Colonic mucosa (tissue), 4 donors: ENCODE measurements at places on chromosomes 12 and 14.

- no peak for DNase-seq
These were observed 39.6 kb upstream of the CPM start for GRCh38 chr12:68972595-68972994.

GRCh38 chr14:89140326-89140725, 276.7 kb downstream of the FOXN3 start:
- no peak for DNase-seq

- DNase-seq = peak; percentile 35
These were observed 13.3 kb upstream of the OAS3 start for GRCh38 chr12:112924986-112925385.

- no peak for DNase-seq
These were observed 157.4 kb downstream of the EFCAB11 start for GRCh38 chr14:89797148-89797547.

GRCh38 chr14:56145965-56146364, 27.8 kb downstream of the PELI2 start:
- DNase-seq = no peak

GRCh38 chr14:69055999-69056788, 77.1 kb upstream of the ACTN1 start:
- DNase-seq = no peak

DNA sequence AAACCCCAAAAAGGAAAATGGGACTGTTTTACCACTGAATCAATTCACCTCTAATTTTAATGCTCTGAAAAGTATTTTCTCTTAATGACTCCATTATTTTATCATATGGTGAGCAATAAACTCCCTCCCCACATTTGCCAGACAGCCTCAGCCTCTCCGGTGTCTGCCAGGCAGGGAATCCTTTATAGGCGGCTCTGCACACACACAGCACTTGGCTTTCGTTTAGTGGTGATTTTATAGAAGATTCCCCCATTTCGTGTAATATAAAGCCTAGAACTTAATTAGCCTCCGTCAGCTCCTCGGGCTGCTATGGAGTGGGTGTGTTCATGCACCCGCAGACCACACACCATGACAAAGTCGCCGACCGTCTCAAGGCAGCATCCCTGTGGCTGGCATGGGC, 10.1 kb upstream of the C14orf180 start:
- DNase-seq = no peak

DNA sequence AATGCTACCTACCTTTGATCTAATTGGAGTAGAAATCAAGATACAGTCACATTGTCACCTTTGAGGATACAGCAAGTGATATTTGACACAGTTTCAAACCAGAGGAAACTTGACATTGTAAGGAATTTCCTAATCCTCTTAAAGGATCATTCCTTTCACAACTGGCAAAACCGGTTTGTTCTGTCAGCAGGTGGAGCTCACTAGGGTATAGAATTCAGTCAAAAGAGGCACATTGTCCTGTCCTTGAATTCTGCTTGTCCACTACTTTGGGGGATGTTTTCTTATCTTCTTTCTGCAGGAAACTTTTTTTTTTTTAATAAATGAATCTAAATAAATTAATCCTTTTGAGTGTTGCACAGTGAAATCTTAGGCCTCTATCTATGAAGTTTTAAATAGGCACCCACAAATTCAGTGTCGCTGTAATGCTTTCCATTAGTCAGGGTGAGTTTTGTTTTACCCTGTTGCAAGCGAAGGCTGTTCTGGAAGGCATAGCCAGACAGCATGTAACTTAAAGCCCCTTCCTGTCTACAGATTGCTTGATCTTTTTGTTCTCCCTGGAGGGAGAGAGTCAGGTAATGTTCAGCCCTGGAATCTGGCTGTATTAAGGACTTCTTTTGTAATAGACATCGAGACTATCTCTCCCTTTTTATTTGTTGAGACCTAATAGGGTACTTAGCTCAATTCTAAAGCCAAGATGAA, 285.0 kb upstream of the RGS6 start:
- DNase-seq = peak; percentile 66

- no peak for DNase-seq
These were observed 69.7 kb downstream of the SEC23A start for GRCh38 chr14:39033371-39033770.

- DNase-seq = no peak
These were observed 492.5 kb downstream of the NAV3 start for GRCh38 chr12:78323226-78323625.

GRCh38 chr12:72075401-72075800, 136.8 kb downstream of the TPH2 start:
- DNase-seq = no peak

DNA sequence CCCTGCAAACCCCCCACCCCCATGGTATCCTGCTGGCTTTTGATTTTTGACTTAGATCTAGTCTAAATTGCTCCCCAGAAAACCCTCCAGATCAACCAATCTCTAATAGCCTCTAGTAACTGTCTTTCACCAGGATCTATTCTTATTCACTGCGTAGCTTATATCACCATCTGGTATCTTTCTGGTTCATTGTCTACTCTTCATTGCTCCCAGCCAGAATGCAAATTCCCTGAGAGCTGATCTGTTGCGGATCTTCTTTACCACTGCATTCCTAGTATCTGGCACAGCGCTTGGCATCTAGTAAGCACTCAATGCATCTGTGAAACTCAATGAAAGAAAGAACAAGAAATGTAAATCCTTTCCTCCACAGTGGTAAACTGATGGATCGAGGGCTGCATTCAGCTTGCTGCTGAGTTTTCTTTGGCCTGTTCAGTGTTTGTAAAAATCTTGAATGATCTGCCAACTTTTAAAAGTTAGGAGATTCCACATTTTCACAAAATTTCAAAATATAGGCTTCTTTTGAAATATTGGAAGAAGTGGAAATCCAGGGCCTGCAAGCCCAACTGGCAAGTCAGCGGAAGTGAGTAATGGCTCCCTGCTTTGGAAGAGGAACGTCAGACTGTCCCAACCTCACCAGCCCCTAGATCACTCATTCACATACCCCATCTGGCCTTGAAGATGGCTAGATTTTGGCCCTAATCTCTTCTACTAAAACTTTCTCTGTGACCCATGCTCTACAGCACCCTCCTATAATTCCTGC, 274.2 kb downstream of the SSPN start:
- DNase-seq = no peak

- no peak for DNase-seq
These were observed 159.9 kb downstream of the GCH1 start for GRCh38 chr14:54742492-54743350.

- no peak for DNase-seq
These were observed 50.1 kb downstream of the GOLGA5 start for GRCh38 chr14:92844204-92844603.

DNA sequence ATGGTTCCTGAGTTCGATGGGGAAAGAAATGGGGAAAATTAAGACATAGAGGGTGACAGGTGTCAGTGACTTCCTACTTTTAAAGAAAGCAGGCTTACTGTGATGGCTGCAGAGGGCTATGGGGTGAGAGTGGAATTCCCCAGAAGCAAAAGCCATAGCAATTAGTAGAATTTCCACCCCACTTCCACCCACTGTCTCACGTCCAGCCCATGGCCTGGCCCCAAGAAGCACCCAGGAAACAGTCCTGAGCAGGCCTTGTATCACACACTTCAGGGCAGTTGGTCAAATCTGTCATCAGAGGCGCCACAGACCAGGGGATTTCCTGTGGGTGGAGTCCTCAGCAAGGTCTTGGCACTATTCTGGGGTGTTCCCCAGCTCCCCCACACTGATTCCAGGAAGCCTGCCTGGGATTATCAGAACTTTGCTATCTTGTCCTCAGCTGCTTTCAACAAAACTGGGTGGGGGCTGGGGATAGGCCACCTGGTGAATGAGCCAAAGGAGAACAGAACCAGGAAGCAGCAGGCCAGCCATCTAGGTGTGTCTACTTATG, 120.1 kb upstream of the CCND2 start:
- peak; percentile 78 for DNase-seq
